ENCODE measurements at places on chromosomes 5 and 9.

GRCh38 chr5:72244862-72245371 is 75.1 kb downstream of the MRPS27 start:
- peak; percentile 59 for DNase-seq

- no peak for DNase-seq
These were observed 91.9 kb upstream of the ITGA2 start for GRCh38 chr5:52897238-52897614.

GRCh38 chr9:36765468-36766341 is 193.0 kb downstream of the MELK start:
- peak; percentile 92 for DNase-seq

- DNase-seq = no peak
These were observed 63.3 kb upstream of the GRAMD2B start for GRCh38 chr5:126359884-126360283.

DNA sequence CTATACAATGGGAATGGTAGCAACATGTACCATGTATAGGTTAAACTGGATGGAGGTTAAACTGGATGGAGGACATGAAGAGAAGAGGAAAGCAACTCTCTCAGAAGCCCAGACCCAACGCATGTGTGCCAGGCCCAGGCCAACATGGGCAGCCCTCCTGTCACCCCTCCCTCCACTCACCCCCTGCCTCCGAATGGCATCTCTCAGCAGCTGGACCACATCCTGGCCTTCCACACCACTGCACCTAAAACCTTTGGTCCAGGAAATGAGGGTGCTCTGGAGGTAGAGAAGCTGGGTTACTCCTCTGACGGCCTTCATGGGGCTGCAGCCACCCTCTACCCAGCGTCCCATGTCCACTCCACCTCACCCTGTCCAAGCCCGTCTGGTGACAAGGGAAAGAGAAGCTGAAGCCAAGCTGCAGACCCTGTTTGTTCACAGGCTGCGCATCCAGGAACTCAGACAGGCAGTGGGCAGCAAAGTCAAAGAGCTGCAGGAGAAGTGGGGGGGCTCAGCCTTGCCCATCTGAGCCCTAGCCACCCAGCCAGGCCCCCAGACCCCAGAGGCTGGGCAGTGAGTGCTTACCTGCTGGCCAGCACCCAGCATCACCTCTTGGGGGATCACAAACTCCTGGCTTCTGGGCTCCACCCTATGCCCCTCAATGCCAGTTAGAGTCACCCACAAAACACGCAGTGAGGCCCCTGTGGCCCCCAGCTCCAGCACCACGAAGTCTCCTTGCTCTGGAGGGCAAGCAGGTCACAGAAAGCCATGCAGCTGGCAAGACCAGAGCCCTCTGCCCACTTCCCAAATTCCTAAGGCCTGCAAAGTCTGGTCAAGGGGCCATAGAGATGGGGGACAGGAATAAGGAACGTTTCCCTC is 8.5 kb downstream of the HK3 start:
- DNase-seq = no peak

DNA sequence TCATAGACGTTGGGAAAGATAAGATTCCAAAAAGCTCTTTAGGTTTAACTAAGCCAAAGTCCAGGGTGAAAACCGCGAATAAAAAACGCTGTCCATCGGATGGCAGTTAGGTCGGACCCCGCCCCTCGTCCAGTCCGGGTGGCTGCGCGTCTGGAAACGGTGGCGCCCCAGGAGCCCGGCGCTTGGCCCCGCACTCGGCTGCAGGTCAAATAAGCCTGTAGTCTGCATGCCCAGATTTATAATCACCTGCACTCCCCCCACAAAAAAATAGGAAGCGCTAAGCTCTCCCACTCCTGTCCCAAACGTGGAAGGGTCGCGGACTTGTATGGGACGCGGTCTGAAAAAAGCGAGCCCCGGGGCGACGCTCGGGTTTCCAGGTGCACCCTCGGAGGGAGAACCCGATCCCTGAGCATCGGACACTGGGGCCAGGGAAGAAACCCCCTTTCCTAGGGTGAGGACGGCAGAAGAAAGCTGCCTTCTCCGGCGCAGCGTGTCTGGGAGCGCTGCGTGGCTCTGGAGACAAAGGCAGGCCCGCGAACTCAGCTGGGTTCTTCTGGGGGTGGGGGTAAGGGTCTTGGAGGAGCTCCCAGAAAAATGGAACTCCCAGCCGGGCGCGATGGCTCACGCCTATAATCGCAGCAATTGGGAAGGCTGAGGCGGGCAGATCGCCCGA is 923 bp upstream of the ZBTB5 start:
- peak; percentile 69 for DNase-seq

DNA sequence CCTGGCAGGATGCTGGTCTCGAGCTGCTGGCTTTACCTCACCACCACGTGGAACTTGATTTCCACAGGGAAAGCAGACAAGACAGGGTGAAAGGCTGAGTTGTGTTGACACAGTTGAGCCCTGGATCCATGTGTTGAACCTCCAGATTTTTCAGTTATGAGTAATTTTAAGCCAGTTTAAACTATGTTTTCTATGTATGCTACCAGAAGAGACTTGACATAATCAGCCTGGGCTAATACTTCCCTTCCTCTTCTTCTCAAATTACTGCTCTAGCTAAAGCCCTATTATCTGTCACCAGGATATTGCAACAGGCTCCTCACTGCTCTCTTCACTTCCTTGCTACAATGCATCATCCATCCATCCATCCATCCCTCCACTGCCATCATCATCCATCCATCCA is 12.0 kb upstream of the PHYKPL start:
- DNase-seq = no peak

DNA sequence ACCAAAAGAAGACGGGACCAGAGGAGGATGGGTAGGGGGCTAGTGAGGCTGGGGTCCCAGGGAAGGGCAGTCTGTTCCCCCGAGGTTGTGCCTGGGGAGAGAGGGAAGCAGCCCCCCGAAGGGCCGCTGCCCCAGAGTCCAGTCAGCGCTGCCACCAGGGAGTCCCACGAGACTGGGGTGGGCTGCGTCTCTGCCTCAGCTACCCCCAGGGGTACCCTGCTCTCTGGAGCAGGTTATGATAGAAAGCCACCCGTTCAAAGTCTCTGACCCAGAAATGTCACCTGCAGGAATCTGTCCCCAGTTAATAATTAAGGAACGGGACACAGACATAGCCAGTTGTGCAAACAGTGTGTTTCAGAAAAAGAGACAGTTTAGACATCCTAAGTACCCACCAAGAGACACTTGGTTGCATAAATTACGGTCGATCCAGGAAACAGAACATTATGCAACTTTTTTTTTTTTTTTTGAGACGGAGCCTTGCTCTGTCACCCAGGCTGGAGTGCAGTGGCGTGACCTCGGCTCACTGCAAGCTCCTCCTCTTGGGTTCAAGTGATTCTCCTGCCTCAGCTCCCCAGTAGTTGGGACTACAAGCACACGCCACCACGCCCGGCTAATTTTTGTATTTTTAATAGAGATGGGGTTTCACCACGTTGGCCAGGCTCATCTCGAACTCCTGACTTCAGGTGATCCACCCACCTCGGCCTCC is 10.7 kb upstream of the AGPAT2 start:
- DNase-seq = peak; percentile 60

DNA sequence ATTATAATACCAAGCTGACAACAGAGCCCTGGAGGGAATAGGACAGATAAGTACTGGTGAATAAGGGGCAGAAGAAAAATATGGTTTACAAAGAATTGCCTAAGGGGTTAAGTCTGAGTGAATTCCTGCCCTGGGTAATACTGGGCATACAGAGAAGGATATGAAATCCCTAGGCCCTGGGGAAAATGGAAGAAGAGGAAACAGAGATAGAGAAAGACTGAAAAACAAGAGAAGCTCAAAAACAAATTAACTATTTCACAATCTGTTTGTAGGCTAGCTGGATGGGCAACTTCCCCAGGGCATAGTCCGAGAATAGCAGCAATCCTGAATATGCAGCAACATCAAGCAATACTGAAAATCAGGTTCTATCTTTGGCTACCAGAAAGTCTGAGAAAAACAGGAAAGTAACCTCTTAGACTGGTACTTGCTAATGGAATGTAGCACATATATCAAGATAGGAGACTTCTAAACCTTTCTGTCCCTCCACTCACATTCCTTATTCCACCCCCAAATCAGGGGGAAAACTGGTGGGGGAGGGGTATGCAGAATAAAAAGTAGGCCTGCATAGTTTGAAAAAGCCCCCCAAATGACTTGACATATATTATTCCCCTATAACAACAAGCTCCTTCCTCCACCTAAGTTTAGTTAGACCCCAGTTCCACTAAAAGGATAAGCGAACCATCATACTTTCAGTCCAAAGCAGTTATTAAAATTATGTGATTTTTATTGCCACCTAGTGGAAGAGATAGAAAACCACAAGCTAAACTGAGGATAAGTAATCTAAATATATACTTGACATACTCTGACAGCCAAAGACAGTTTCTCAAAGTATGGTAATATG is 20.6 kb downstream of the SLC38A9 start:
- DNase-seq = peak; percentile 48

DNA sequence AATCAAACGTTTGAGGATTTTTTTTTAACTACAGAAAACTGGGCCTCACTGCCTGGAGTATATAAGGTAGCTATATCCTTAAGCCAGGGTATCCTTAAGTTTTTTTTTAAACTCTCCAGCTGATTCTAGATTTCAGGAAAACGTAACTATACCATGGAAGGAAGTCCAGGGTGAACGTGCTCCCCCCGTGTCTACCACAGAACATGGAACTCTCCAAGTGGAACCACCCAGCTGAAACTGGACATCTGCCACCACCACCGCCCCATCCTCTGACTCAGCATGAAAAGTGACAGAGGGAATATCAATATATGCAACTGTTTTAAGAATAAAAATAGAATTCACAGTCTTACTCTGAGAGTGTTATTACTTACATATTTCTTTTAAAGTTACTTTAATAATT is 61.3 kb downstream of the DROSHA start:
- peak; percentile 52 for DNase-seq

DNA sequence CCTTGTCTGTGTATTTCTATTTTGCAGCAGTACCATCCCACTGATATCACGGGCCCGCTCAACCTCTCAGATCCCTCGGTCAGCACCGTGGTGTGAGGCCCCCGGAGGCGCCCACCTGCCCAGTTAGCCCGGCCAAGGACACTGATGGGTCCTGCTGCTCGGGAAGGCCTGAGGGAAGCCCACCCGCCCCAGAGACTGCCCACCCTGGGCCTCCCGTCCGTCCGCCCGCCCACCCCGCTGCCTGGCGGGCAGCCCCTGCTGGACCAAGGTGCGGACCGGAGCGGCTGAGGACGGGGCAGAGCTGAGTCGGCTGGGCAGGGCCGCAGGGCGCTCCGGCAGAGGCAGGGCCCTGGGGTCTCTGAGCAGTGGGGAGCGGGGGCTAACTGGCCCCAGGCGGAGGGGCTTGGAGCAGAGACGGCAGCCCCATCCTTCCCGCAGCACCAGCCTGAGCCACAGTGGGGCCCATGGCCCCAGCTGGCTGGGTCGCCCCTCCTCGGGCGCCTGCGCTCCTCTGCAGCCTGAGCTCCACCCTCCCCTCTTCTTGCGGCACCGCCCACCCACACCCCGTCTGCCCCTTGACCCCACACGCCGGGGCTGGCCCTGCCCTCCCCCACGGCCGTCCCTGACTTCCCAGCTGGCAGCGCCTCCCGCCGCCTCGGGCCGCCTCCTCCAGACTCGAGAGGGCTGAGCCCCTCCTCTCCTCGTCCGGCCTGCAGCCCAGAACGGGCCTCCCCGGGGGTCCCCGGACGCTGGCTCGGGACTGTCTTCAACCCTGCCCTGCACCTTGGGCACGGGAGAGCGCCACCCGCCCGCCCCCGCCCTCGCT is 1.9 kb downstream of the LRRC26 start:
- no peak for DNase-seq

GRCh38 chr9:106179191-106179590 is 484.9 kb downstream of the TMEM38B start:
- no peak for DNase-seq

DNA sequence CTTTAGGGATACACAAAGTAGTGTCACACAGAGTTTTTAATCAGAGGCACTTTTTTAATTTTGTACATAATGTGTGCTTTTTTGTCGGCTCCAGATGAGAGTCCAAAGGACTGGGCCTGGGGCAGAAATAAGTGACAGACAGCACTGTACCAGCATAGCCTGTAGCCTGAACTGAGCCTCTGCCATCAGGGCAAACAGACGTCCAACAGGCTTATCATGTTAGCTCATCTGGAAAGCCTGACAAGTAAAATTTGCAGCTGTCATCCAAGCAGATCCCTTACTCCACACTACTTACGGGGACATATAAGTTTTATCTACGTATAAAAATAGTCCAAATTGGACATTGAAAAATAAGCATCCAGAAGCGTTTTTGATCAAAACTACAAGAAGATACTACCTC is 233.1 kb upstream of the GAS1 start:
- no peak for DNase-seq

DNA sequence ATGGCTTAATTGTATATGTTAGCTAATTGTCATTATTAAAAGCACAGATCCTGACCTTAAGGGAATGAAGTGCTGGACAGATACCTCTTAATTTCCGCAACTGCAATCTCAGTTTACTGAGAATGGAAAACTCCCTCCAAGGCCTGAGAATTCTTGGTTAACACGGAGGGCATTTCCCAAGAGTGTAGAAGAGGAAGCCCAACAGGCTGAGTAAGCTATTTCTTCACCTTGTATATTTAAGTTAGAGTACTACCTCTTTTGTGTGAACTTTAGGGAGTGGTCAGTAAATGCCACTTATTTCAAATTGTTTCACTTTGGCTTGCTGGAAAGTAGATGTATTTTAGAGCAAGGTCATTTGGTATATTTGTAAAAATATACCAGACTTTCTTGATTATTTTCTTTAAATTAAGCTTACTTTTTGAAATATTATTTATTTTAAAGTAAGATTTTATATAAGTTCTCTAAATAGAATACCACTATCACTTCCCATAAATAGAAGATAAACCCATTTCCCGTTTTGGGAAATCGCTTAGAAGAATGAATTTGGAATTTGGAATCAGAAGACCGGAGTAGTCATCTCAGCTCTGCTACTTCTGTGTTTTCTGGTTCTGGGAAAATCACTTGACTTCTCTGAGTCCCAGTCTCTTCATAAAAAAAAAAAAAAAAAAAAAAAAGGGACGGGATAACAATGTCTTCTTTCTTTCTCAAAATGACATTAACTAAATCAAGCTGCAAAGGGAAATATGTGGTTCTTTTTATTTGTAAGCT is 26.0 kb upstream of the C9orf72 start:
- peak; percentile 55 for DNase-seq

DNA sequence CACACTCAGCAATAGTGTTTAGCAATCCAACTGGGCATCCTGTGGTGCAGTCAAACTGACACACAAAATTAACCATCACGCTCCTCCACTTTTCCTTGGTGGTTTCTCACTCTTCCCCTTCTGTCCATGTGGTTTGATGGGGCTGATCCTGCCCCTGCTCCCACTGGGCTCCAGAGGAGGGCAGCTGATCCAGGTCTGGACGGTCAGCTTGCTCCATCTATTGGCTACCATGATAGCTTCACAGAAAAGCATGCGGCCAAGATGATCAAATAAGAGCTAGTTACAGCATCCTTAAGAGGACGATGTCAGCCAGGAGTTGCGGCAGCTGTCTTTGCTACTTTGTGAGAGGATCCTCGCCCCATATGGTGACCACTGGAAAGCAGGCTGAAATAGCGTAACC is 29.6 kb upstream of the RANBP17 start:
- no peak for DNase-seq

- DNase-seq = peak; percentile 95
These were observed 2.1 kb downstream of the CCDC192 start for GRCh38 chr5:127705120-127705892.

Measured in common myeloid progenitor, CD34-positive (primary cell).